Central memory CD8-positive, alpha-beta T cell (primary cell): ENCODE measurements at places on chromosomes 5 and 9.

- DNase-seq: peak; percentile 12
These were observed 211.5 kb downstream of the SEC61B start for GRCh38 chr9:99433555-99433954.

DNA sequence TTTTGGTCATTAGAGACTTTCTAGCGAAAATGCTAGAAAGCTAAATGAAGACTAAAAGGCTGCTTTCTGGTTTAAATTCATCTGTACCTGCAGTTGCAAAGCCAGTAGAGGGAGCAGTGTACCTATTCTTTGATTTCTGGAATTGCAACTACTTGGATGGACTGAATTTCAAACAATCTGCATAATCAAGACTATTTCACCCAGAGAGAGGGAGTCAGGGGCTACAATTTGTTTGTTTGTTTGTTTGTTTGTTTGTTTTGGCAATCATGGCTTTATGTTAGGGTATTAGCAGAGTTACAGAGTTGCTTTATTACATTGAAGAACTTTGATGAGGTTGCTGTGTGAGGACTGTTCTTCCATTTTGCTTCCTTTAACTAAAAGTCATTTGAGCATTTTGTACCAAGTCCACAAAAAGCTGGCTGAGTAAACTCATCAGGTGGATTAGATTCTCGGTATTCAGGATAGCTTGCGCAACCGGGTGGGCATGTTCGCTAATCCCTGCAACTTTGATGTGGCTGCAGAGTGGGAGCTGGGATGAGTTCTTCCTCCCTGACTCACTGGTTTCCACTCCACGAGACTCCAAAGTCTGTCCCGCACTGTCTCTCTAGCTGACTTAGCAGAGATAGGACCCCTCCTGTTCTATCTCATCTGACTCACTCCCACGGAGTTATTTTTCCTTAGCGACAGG is 80.0 kb upstream of the TUT7 start:
- no peak for DNase-seq

DNA sequence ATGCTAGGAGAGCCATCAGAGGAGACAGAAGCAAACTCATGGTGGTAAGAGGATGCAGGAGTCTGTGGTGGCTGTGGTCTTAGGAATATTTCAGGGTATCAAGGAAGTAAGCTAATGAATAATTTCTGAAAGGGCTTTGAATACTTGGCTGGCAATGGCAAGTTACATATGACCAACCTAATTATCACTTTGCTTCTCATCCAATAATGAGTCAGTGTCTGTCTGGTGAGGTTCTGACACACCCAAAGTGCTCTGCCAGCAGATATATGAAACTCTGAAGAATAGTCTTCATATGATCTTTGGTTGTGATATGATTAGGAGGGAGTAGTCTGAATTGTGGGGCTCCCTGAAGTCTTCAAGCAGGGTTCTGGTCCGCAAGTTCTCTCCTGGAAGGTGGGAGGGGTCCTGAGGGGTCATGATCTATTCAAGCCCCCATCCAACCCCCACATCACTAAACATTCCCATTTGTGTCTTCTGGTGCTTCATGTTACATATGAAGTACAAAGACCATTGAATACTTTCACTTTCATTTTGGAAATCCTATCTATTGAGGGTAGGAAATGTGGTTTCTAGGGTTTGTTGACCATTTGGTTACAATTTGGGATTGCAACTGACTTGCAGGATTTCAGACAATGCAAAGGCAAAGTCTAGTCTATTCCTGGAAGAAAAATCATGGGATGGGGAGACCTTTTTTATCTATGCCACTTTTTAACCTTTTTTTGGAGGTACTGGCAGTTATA is 199.9 kb upstream of the CDKN2B start:
- DNase-seq: no peak

DNA sequence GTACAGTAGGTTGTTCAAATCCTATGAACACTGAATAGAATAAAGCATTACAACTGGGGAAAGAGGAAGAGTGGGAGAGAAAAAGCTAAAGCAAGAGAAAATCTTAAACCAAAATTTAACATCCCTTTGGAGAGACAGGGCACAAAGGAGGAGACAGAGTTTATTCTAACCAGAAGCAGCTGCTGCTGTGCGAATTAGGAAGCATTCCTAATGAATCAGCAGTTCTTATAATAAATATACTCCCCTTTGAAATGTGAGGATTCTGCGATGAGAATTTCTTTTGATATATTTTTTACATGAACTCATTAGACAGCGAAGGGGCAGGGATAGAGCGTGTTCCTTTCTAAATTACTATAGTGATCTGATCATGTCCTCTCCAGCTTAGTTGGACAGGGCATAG is 233.4 kb downstream of the DENND1A start:
- DNase-seq: no peak

GRCh38 chr5:108881133-108881532 is 133.4 kb downstream of the FER start:
- no peak for DNase-seq

DNA sequence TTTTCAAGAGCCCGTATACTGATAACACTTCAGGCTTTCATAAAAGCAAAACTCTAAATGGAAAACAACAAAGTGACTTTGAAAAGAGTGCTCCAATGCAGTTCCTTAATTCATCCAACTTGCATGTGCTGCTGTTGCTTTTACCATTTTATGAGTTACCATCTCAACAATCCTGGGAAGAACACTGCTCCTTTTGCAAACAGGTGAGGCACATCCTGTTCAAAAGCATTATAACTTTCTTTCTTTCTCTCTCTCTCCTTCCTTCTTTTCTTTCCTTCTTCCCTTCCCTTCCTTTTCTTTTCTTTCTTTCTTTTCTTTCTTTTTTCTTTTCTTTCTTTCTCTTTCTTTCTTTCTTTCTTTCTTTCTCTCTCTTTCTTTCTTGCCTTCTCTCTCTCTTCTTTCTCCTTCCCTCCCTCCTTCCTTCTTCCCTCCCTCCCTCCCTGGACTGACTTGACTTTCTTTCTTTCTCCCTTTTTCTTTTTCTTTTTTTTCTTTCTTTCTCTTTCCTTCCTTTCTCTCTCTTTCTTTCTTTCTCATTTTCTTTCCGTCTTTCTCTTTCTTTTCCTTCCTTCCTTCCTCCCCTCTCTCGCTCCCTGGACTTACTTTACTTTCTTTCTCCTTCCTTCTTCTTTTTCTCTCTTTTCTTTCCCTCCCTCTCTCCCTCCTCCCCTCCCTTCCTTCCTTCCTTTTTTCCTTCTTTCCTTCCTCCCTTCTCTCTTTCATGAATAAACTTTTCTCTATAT is 11.2 kb upstream of the PARP8 start:
- no peak for DNase-seq

DNA sequence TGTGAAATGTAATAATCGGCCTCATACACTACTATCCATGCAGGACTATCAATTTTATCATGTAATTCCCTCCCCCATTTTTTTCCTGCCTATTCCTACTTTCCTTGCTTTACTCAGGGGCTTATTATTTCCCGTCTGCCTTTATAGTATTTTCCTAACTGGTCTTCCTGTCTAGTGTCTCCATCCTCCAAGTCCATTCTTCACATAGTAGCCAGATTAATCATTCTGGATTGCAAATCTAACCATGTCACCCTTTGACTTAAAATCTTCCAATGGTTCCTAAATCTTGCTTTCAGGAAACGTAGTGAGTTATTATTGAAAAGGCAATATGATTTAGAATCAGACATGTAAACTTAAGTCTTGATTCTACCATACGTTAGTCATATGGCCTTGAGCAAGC is 307.4 kb upstream of the HAPLN1 start:
- DNase-seq: no peak

GRCh38 chr9:270657-271237 is 56.1 kb downstream of the DOCK8 start:
- DNase-seq: no peak
